ENCODE measurements at places on chromosomes 6 and 20. TPM values are rescaled to one million over a fixed set of nuclear protein-coding genes. Genes with fewer than 3 reads are reported as not detected.

SIRPB1 gene
- polyA plus RNA-seq, result 0.54 TPM

SLC22A23 gene
- 9.5 TPM for polyA plus RNA-seq

MEI4 gene
- polyA plus RNA-seq, result not detected

SYNE1 gene
- polyA plus RNA-seq, result 4.6 TPM

XKR7 gene
- not detected for polyA plus RNA-seq

RAET1L gene
- polyA plus RNA-seq, result not detected

SLC26A8 gene
- polyA plus RNA-seq, result 0.15 TPM

COL20A1 gene
- 1.7 TPM for polyA plus RNA-seq

ENPP5 gene
- polyA plus RNA-seq, result 1.4 TPM

C6orf163 gene
- polyA plus RNA-seq, result 2.4 TPM

SPAG4 gene
- polyA plus RNA-seq, result 10.5 TPM

BPIFB3 gene
- not detected for polyA plus RNA-seq

SPO11 gene
- polyA plus RNA-seq, result not detected

PRR18 gene
- polyA plus RNA-seq, result 0.45 TPM

CD24 gene
- 91.7 TPM for polyA plus RNA-seq

TNF gene
- polyA plus RNA-seq, result 0.59 TPM

ELOVL4 gene
- polyA plus RNA-seq, result 1.7 TPM

Measured in small intestine (tissue), 16 donors.